T-cell (primary cell): ENCODE measurements at places on chromosomes 16 and 17. TPM values are rescaled to one million over a fixed set of nuclear protein-coding genes. Genes with fewer than 3 reads are reported as not detected.

The RDM1 gene
- total RNA-seq: 1.5 TPM

DNA sequence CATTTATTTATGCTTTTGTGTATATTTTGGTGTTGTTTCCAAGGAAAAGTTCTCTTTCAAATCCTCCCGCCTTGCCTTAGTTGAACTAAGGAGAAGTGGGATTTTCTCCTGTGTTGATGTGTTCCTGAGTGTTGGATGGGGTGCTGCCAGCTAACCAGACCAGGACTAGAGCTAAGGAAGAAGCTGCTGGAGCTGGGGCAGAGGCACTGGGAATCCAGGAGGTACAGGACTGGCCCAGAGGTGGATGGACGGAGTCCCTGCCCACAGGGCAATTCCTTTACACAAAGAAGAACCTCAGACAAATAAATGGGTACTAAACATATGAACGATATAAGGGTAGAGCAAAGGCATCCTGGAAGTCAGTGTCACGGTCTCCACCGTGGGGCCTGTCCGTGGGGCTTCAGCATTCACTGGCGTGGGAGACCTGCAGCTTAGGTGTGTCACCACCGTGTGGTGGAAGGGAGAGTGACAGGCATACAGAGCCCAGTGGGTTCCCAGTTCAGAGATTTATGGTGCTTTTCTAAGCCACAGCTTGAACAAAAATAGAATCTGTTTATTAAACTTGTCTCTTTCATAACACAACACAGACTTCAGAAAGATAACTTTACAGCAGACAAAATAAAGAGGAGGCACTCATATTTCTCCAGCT is 270.7 kb downstream of the NTN1 start:
- no peak overlapping the region for H3K27ac ChIP-seq
- DNase-seq: peak; percentile 14
- H3K4me3 ChIP-seq: no peak overlapping the region
- no peaks in the 10 kb centered on the region for H3K27me3 ChIP-seq
- H3K4me1 ChIP-seq: peaks cover 4% of the 10 kb centered on the region

The OTOP3 gene
- total RNA-seq: not detected

The CTRB2 gene
- 14.4 TPM for total RNA-seq

The GGNBP2 gene
- 190 TPM for total RNA-seq

DNA sequence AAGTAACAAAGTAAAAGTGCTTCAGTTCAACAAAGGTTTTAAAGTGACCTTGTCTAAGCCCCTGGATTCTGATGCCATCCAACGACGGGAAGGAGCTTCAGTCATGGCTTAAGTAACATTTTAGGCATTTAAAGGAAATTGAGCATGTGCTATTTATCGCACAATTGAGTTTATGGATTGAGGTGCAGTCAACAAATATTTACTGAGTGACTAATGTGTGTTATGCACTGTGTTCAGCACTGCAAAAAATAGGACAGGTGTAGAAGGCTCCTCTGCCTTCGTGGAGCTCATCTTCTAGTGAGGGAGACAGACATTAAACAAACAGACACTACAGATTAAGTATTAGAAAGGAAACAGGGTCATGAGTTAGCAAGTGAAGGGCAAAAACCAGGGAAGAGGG is 12.5 kb downstream of the TMIGD1 start:
- H3K4me1 ChIP-seq: peaks cover 21% of the 10 kb centered on the region
- no peak for DNase-seq
- H3K4me3 ChIP-seq: no peak overlapping the region
- no peaks in the 10 kb centered on the region for H3K36me3 ChIP-seq
- H3K27me3 ChIP-seq: no peaks in the 10 kb centered on the region

The HNF1B gene
- total RNA-seq: 0.15 TPM

DNA sequence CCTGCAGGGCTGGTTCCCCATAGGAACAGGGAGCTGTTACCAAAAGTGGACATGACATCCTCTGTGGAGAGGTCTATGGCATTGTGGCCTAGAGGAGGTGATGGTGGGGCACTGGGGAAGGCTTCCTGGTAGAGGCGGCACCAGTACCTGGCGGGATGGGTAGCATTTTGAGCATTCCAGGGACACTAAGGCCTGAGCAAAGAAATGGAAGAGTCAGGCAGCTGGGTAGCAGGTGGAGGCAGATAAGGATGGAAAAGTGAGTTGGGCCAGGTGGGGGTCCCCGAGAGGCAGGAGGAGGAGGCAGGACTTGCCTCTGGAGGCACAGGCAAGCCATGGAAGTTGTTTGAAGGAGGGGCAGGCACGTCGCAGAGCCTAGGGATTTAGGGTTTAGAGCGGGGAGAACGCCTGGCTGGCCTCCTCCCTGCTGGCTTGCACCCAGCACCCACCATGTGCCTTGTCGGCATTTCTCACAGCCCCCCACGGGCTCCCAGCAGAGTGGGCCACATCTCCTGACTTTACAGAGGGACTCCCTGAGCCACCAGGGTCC is 5.1 kb upstream of the ADCY7 start:
- DNase-seq: no peak
- H3K27me3 ChIP-seq: peaks cover 4% of the 10 kb centered on the region
- no peak overlapping the region for H3K4me3 ChIP-seq
- no peaks in the 10 kb centered on the region for H3K36me3 ChIP-seq
- H3K27ac ChIP-seq: no peak overlapping the region

DNA sequence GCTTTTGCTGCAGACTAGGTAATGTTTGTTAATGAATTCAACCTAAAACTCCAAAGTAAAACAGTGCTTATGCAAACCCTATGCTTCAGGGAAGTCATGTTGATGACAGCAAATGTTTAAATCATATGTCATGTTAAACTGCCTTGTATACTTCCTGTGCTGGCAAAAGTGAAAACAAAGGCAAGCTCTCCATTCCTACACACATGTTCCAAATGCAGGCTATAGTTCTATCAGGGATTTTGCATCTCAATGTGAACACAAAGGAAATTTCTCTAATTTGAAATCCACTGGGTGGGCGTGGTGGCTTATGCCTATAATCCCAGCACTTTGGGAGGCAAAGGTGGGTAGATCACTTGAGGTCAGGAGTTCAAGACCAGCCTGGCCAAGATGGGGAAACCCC is 19.3 kb downstream of the UNK start:
- no peaks in the 10 kb centered on the region for H3K36me3 ChIP-seq
- no peak overlapping the region for H3K27ac ChIP-seq
- H3K4me1 ChIP-seq: peaks cover 2% of the 10 kb centered on the region
- no peak for DNase-seq
- H3K27me3 ChIP-seq: no peaks in the 10 kb centered on the region
- H3K4me3 ChIP-seq: no peak overlapping the region

The PHF23 gene
- 14.5 TPM for total RNA-seq

The TUBD1 gene
- 27.4 TPM for total RNA-seq

The TRPV3 gene
- 0.33 TPM for total RNA-seq

DNA sequence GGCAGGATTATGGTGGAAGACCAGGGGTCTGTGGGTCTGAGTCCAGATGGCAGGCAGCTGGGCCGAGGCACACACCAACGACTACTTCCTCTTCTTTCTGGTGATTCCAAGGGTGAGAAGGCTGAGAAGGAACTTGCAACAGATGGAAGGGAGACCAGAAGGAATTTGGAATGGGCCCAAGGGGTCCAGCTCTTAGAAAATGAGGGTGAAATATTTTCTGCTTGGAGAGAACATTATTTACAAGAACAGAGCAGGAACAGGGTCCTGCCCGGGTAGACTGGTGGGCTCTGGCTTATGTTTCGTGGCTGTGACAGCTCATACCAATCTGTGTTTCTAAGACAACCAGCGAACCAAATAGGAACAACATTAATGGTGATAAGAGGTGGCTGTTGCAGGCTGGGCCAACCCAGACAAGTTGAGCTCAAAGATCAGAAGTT is 36.6 kb downstream of the CCDC42 start:
- H3K27ac ChIP-seq: no peak overlapping the region
- no peak overlapping the region for H3K4me3 ChIP-seq
